Brain pericyte (primary cell): ENCODE measurements at places on chromosomes 5 and 9.

DNA sequence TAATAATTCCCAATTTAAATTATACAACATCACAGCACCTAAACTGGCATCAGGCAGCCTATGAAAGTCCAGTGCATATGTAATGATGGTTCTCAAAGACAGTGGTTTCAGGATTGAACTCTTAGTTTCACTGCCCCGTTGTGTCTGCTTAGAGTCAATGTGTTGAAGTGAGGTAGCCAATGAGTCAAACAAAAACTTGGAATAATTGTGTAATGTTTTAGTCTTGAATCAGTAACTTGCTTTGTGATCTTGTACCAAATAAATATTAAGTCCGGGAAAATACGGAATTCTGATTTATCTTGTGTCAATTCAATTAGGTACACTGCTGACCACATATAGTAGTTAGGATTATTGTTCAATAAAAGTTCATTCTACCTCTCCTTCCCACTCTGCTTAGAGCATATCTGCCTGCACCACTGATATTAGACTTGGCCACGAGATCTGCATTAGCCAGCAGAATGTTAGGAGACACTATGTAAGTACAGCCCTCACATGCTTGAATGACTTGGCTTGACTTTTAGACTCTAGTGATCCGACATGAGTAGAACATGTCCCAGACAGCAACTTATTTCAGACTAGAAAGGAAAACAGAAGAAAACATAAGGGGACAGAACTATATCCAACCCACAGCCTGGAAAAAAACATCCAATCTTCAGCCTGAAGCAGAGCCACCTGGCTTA is 441.5 kb upstream of the PTGER4 start:
- no peak for DNase-seq

GRCh38 chr5:1546556-1546955 is 22.8 kb upstream of the LPCAT1 start:
- DNase-seq: no peak

DNA sequence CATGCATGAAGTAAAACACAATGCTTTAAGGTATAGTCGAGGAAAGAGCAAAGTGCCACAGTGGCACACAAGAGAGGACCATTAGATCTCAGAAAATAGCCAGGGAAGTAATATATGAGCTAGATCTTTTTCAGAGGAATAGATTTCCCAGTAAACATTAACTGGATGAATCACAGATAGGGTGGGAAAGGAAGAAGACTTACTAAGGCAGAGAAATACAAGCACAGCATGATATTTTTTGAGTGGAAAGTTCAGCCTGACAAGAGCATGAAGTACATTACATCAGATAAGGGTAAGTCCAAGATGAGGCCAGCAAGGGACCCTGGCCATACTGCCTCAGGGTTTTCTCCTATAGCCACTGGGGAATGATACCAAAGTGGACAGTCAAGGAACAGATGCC is 804.6 kb upstream of the DMAC1 start:
- DNase-seq: no peak

- DNase-seq: no peak
Observed at GRCh38 chr5:9239071-9239470, 306.8 kb downstream of the SEMA5A start.

DNA sequence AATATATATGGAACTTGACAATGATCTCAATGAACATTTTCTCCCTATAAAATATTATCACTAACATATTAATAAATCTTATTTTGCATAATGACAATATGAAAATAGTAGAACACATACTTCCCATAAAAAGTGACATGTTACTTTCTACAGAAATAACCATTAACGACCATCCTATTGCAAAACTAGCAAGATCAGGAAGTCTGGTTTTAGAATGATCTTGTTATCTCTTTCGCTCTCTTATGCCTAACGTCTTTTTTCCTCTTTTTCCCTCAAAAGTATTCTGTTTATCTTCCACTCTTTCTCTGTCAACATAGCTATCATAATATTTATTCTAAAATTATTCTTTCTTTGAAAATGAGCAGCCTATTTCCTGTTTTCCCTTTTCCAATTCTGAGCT is 21.6 kb upstream of the C5orf46 start:
- no peak for DNase-seq

- DNase-seq: peak; percentile 11
Observed at GRCh38 chr9:96344458-96345180, 38.9 kb downstream of the SLC35D2 start.

DNA sequence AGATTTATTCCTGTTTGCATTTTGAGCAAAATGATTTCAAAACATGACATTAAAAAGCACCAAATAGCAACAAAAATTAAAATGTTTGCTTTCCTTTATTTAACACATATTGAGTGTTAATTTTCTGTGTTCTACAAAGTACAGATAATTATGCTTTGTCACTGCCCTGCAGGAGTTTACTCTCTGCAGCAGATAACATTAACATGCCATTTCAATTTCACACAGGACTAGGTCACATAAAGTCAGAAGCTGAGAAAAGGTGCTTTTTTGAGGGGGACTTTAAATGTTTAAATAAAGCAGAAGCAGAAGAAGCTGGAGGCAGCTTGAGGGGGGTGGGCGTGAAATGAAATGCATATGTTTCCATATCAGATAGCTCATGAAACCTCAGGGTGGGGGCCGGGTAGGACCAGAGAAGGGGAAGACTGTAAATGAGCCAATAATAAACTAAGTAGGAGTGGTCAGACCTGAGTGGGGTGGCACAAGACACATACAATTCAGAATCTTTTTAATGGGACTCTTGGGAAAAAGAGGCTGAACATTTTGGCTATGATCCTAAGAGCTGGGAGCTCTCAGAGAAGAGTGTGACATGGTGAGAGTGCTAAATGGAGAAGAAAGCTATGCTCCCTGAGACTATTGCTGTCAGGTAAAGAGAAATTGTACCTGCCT is 387.5 kb downstream of the FAM170A start:
- no peak for DNase-seq

DNA sequence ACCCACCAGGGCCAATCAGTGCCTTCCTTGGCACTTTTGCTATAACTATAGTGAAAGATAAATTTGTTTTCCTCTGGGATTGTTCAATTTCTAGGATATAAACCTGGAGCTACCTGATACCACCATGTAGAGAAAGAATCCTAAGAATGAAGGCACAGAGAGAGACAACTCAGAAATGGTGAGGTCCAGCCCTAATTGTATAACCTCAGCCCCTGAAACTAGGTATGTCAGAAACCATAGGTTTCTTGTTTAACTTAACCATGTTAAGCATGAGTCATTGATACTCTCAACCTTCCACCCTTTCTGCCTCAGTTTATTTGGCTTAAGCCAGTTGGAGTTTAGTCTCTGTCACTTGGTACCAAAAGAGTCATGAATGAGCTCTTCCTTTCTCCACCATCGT is 4.6 kb upstream of the SPZ1 start:
- DNase-seq: no peak

GRCh38 chr5:142716963-142717362 is 31.1 kb upstream of the FGF1 start:
- DNase-seq: no peak

DNA sequence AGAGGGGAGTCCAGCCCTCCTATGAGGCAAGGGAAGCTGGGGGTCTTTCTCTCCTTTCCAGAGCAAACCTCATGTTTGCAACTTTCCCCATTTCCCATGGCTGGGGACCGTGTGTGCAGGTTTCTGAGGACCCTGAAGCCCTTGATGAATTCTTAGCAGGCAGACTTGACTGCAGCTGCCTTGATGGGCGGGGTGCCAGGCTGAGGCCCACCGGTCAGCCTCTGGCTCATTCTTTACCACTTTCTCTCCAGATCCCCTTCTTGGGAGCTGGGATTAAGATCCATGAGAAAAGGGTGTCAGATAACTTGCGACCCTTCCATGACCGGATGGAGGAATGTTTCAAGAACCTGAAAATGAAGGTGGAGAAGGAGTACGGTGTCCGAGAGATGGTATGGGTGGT is 30.0 kb upstream of the FOXI1 start:
- no peak for DNase-seq

DNA sequence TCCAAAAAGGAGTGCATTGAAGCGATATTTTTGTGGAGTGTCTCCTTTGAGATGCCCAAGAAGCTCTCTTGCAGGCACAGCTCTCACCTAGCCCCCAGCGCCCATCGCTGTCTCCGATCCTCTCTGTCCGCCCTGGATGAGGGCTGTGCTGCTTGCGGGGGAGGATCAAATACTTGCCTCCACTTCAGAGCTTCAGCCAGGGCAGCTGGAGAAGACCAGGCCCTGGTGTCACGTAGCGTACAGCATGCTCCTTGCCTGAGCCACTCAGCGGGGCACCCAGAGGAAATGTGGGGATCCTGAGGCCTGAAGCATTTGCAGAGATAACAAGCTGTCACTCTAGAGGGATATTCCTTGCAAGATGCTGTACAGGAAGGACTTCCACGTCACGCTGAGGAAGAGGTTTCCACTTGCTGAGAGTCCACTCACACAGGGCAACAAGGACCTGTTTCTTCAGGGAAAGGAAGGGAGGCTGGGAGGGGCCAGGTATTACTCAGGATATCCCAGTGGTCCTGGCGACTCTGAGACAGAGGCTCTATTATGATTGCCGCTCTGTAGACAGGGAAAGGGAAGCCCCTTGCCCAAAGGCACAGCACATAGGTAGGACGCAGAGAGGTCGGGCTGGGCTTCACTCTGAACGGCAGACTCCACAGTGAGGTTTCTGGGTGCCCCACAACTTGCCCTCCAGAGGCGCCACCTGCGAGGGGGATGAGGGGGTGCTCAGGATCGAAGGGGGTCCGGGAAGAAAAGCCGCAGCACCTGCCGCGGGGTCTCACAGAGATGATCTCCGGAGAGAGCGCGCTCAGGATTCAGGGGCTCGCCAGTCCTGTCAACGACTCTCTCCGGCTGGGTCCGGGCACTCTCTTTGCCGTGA is 64.0 kb downstream of the CRB2 start:
- no peak for DNase-seq

- no peak for DNase-seq
Observed at GRCh38 chr5:124754206-124754927, 7.9 kb upstream of the ZNF608 start.

DNA sequence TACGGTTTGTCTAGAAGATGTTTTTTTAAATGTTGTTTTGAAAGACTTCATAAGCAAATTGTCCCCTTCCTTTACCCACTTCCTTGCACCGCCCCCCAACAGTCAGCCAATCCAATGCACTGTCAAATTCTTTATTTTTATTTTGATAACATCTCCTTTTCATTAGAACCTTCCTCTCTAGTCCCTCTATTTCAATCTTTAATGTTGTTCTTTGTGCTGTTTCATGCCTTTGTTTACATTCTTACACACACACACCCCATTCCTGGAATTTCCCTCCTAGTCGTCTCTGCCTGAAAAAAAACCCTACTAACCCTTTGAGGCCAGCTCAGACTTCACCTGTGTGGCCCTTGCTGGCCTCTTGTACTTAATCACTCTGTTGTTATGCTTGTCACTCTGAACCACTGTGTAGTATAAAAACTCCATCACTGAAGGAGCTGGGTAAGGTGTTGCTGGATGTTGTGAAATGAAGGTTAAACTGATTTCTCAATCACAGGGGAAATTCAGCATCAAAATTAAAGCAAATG is 133.4 kb downstream of the UGCG start:
- no peak for DNase-seq

DNA sequence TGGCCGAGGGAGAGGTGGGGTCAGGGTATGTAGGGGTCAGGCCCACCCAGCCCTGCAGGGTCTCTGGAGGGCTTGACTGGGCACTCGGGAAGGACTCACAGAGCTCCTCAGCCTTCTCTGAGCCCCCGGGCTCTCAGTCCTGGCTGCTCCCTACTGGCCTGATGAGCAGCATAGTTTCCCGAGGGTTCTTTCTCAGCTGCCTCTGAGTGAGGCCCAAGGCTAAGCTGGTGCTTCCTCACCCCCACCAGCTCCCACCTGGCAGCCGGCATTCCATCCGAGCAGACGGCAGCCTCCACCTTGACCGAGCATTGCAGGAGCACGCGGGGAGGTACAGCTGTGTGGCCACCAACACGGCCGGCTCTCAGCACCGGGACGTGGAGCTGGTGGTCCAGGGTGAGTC is 56.0 kb downstream of the HMCN2 start:
- no peak for DNase-seq

- DNase-seq: no peak
Observed at GRCh38 chr9:82140471-82140870, 151.9 kb downstream of the SPATA31D1 start.

DNA sequence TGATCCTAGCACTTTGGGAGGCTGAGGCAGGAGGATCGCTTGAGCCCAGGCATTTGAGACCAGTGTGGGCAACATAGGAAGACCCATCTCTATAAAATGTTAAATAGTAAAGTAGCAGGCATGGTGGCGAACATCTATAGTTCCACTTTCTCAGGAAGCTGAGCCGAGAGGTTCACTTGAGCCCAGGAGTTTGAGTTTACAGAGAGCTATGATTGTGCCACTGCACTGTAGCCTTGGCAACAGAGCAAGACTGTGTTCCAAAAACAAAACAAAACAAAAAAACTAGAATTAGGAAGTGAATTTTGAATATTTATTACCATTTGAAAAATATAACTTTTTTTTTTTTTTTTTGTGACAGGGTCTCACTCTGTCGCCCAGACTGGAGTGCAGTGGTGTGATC is 26.8 kb upstream of the PAX5 start:
- no peak for DNase-seq

DNA sequence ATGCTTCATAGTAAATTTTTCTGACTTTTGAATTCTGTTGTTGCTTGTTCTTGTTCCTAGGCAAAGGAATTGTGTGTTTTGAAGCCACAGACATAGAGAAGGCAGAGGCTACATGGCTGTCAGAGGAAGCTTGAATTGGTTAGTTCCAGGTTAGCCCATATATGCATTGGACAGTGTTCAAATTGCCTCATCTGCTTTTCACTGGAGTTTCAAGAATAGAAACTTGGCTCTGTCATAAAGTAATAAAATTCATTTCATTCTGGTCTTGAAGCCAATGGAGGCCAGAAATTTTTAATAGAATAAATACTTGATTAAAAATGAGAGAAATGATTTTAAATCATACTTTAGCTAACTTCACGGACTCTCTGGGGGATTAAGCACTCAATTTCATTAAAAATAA is 178.0 kb downstream of the YIPF5 start:
- DNase-seq: no peak

DNA sequence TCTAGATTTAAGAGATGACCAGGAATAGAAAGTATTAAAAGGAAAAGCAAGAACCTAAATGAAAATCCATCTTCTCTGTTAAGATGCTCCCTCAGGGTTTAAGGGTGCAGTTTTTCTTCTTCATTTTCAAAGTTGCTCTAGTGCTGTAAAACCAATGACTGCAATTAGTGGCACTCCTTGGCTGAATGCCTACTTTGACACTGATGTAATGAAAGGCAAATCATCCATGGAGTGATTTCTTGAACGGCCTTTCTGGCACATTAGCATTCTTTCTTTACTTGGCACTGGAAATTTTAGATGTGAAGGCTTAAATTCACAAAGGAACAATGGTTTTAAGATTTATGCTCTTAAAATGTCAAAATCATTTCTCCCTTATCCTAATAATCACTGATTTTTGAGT is 19.3 kb upstream of the ISCA1 start:
- no peak for DNase-seq
